Natural killer cell (primary cell): ENCODE measurements at places on chromosomes 2 and 18. TPM values are rescaled to one million over a fixed set of nuclear protein-coding genes. Genes with fewer than 3 reads are reported as not detected.

GRCh38 chr2:49189512-49190225 is 35.4 kb upstream of the FSHR start:
- no peaks in the 10 kb centered on the region for H3K4me1 ChIP-seq
- no peaks in the 10 kb centered on the region for H3K27me3 ChIP-seq
- no peak overlapping the region for H3K27ac ChIP-seq
- H3K36me3 ChIP-seq, result no peaks in the 10 kb centered on the region
- H3K4me3 ChIP-seq, result no peak overlapping the region
- no peak for DNase-seq

- peak overlapping the region; percentile 94 for H3K27ac ChIP-seq
- peaks cover 16% of the 10 kb centered on the region for H3K4me1 ChIP-seq
- peak overlapping the region; percentile 100 for H3K4me3 ChIP-seq
- no peaks in the 10 kb centered on the region for H3K27me3 ChIP-seq
- peaks cover 5% of the 10 kb centered on the region for H3K36me3 ChIP-seq
These were observed 611 bp downstream of the NOL10 start for GRCh38 chr2:10688921-10689807.

DNA sequence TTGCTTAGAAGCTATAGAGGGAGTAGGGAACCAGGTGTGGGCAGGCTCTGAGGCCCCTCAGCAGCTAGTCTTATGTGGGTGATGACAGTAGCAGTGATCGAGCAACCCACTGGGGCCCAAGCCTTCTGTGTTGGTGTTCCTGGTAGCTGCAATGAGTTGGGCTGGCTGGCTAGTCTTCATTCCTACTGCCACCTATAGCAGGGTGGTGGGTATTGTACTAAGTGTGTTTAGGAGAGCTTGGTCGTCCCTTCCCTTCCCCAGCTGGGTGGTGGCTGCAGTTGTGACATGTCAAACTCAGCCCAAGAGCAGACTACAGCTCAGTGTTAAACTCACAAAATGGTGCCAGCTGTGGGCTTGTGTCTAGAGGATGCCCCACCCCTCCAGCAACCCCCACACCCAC is 486.1 kb upstream of the UBE2E3 start:
- no peak for DNase-seq
- H3K36me3 ChIP-seq, result no peaks in the 10 kb centered on the region
- H3K27ac ChIP-seq, result no peak overlapping the region
- no peaks in the 10 kb centered on the region for H3K27me3 ChIP-seq

Gene TOGARAM2
- 30.8 TPM for total RNA-seq

- no peak overlapping the region for H3K27ac ChIP-seq
- H3K27me3 ChIP-seq, result no peaks in the 10 kb centered on the region
- no peaks in the 10 kb centered on the region for H3K36me3 ChIP-seq
- no peak overlapping the region for H3K4me3 ChIP-seq
- DNase-seq, result no peak
These were observed 11.9 kb upstream of the PID1 start for GRCh38 chr2:229282758-229283546.

DNA sequence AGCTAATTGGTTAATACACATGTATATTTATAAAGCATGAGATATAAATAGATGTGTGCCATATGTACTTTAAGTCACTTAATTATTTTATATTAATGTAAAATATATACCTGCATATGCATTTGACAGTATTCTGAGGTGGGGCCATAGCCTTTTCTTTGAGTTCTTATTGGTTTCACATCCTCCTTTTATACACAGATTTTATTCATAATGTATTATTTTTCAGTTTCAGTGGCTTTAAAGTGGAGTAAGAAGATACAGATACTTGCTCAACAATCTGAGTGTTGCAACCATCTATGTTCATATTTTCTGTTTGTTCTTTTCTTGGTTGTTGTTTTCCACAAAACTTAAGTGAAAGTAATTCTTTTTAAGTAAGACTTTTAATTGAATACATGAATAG is 436.5 kb downstream of the RND3 start:
- H3K36me3 ChIP-seq, result no peaks in the 10 kb centered on the region
- no peak overlapping the region for H3K27ac ChIP-seq
- no peak for DNase-seq
- no peaks in the 10 kb centered on the region for H3K27me3 ChIP-seq
- H3K4me1 ChIP-seq, result no peaks in the 10 kb centered on the region

GRCh38 chr18:72869226-72870185 is 1.7 kb upstream of the NETO1 start:
- no peak overlapping the region for H3K4me3 ChIP-seq
- no peak overlapping the region for H3K27ac ChIP-seq
- peaks cover 3% of the 10 kb centered on the region for H3K27me3 ChIP-seq
- no peaks in the 10 kb centered on the region for H3K4me1 ChIP-seq

DNA sequence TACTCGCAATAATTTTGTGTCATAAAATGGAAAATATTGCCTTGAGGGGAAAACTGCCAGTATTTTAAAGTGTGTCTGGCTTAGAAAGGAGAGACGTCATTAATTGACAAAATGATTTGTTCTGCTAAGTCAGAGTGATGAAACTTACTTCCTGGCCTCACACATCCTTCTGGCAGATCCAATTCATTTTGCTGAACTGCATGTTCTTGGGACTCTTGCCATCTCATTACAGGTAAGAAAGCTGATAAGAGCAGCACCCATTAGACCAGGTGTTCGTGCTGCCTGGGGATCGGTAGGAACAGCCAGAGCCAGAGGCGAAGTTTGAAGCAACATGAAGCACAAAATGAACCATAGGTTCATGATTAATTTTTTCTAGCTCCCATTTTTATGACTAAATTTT is 38.0 kb downstream of the KCNE4 start:
- H3K4me1 ChIP-seq, result no peaks in the 10 kb centered on the region
- no peak for DNase-seq
- no peaks in the 10 kb centered on the region for H3K36me3 ChIP-seq
- H3K27me3 ChIP-seq, result no peaks in the 10 kb centered on the region
- H3K4me3 ChIP-seq, result no peak overlapping the region

GRCh38 chr18:42813570-42813969 is 301.9 kb downstream of the RIT2 start:
- H3K27me3 ChIP-seq, result no peaks in the 10 kb centered on the region
- no peak for DNase-seq
- no peaks in the 10 kb centered on the region for H3K4me1 ChIP-seq
- H3K36me3 ChIP-seq, result no peaks in the 10 kb centered on the region

- no peak overlapping the region for H3K4me3 ChIP-seq
- H3K4me1 ChIP-seq, result no peaks in the 10 kb centered on the region
- H3K27ac ChIP-seq, result no peak overlapping the region
- H3K27me3 ChIP-seq, result no peaks in the 10 kb centered on the region
These were observed 49.0 kb downstream of the PRKRA start for GRCh38 chr2:178401994-178402437.

- DNase-seq, result no peak
- no peaks in the 10 kb centered on the region for H3K4me1 ChIP-seq
- H3K36me3 ChIP-seq, result no peaks in the 10 kb centered on the region
- no peak overlapping the region for H3K27ac ChIP-seq
- H3K27me3 ChIP-seq, result no peaks in the 10 kb centered on the region
These were observed 153.0 kb downstream of the ZFP36L2 start for GRCh38 chr2:43073401-43073825.

GRCh38 chr2:171330155-171330956 is 103.4 kb downstream of the METTL8 start:
- H3K4me3 ChIP-seq, result no peak overlapping the region
- no peaks in the 10 kb centered on the region for H3K36me3 ChIP-seq
- no peaks in the 10 kb centered on the region for H3K4me1 ChIP-seq
- H3K27ac ChIP-seq, result peak overlapping the region; percentile 2
- H3K27me3 ChIP-seq, result no peaks in the 10 kb centered on the region

Gene CEP68
- total RNA-seq, result 8.3 TPM

Gene UNC50
- 32.1 TPM for total RNA-seq

Gene COL6A3
- total RNA-seq, result 0.31 TPM

GRCh38 chr2:113200736-113201490 is 27.1 kb downstream of the PSD4 start:
- H3K27me3 ChIP-seq, result no peaks in the 10 kb centered on the region
- H3K36me3 ChIP-seq, result peaks cover 68% of the 10 kb centered on the region
- DNase-seq, result no peak
- no peak overlapping the region for H3K4me3 ChIP-seq
- no peak overlapping the region for H3K27ac ChIP-seq

DNA sequence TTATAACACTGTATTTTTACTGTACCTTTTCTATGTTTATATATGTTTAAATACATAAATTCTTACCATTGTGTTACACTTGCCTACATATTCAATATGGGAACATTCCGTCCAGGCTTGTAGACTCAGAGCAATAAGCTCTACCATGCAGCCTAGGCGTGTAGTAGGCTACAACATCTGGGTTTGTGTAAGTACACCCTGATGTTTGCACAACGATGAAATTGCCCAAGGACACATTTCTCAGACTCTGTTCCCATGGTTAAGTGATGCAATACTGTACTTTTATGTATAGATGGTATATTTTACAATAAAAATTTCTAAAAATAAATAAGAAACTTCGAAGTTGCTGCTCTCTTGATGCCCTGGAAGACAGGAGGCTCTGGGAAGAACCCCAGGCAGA is 38.4 kb downstream of the YPEL5 start:
- no peaks in the 10 kb centered on the region for H3K27me3 ChIP-seq
- H3K36me3 ChIP-seq, result no peaks in the 10 kb centered on the region
- DNase-seq, result no peak
- no peak overlapping the region for H3K27ac ChIP-seq
- H3K4me1 ChIP-seq, result peaks cover 2% of the 10 kb centered on the region
- no peak overlapping the region for H3K4me3 ChIP-seq

DNA sequence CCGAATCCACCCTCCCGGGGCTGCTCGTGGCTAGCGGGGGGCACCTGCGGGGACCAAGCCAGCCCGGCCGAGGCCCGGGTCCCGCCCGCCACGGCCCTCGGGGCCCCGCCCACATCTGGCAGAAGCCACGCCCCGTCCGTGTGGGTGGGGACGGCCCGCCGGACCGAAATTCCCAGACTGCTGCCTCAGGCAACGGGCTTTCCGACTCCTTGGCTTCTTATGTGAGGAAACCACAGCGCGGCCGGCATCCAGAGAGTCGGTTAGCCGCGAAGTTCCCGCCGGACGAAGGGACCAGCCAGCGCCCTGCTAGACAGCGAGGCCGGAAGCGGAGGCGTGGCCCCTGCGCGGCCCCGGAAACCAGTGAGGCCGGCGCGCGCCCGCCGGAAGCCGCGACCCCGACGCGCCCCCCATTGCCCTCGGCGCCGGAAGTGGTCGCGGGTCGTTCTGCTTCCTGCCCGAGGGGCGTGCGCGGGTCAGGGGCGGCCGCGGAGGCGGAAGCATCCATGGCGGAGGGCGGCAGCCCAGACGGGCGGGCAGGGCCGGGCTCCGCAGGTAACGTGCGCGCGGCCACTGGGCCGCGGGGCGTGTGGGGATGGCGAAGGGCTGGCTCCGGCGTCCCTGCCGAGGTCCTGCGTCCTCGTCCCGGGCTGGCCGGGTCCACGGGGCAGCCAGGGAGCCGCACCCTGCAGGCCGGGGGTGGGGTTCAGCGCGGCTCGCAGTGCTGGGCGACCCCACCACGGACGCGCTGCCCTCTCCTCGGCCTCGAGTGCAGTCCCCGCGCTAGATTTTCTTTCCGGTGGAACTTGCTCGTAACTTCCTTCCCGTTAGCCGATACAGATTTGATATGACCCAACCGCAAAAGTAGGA is at the start of gene ASB1:
Gene ASB1 (plus strand): TSS at position 360 of the 867 bp plus-strand sequence. CDS start 144 bp downstream, at position 504.
- H3K27ac ChIP-seq, result peak within 1 kb of the TSS; percentile 92
- H3K4me1 ChIP-seq, result peaks cover 28% of the 10 kb centered on the region
- H3K4me3 ChIP-seq, result peak within 1 kb of the TSS; percentile 55
- H3K36me3 ChIP-seq, result no peaks in the 10 kb centered on the region

GRCh38 chr2:226564667-226565066 is 235.0 kb downstream of the IRS1 start:
- H3K36me3 ChIP-seq, result no peaks in the 10 kb centered on the region
- DNase-seq, result no peak
- H3K4me1 ChIP-seq, result no peaks in the 10 kb centered on the region
- H3K4me3 ChIP-seq, result no peak overlapping the region
- no peak overlapping the region for H3K27ac ChIP-seq

Gene POMC
- total RNA-seq, result 6.0 TPM

GRCh38 chr18:55998071-55998522 is 410.1 kb upstream of the TCF4 start:
- no peak overlapping the region for H3K27ac ChIP-seq
- no peaks in the 10 kb centered on the region for H3K36me3 ChIP-seq
- H3K27me3 ChIP-seq, result no peaks in the 10 kb centered on the region
- no peak overlapping the region for H3K4me3 ChIP-seq
- no peak for DNase-seq

Gene MAPRE3
- total RNA-seq, result 3.9 TPM
